ENCODE measurements at places on chromosomes 7 and 10.

DNA sequence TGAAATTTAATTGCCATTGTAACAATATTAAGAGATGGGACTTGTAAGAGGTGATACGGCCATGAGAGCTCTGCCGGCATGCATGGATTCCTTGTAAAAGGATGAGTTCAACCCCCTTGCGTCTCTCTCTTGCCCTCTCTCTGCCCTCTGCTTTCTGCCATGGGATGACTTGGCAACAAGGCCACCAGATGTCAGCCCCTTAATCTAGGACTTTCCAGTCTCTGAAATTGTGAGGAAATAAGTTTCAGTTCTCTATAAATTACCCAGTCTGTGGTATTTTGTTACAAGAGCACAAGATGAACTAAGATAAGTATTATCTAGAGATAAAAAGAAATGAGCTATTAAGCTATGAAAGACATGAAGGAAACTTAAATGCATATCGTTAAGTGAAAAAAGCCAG is 145.7 kb upstream of the AHR start:
- DNase-seq, result no peak

- DNase-seq, result no peak
These were observed 109.9 kb downstream of the ATXN7L1 start for GRCh38 chr7:105766421-105767073.

GRCh38 chr7:37410305-37411229 is 38.1 kb downstream of the ELMO1 start:
- no peak for DNase-seq

DNA sequence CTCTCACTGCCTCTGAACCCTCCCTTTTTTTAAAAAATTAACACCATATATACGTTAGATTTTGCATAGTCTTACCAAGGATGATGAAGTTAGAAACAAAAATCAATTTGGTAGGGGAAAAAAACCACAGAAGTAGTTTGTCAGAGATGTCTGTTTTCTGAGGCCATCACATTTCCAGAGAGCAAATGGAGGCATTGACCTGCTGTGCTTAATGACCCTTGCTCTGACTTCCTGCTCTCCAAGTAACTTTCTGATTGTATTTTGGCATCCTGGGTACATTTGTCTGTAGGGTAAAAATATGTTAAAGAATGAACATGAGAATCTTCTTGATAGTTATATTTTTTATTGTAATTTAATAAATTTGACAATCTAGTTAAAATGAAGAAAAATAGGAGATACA is 140.2 kb downstream of the LCOR start:
- DNase-seq, result no peak

DNA sequence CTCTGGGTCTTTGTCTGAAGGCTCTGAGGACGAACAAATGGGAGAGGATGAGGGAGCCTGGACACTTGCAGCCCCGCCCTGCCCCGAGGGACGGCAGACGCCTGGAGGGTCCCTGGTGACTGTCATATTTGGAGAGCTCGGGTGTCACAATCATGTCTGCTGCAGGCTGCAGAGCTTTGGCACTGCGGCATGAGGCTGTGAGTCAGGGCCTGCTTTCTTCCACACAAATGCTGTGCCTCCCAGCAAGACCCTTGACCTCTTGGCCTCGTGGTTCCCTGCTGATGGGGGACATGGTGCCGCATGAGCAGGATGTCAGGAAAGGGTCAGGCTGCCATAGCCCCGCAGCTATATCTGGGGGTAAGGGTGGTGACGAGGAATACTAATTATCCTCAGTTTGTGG is 64.9 kb upstream of the PPIF start:
- no peak for DNase-seq

DNA sequence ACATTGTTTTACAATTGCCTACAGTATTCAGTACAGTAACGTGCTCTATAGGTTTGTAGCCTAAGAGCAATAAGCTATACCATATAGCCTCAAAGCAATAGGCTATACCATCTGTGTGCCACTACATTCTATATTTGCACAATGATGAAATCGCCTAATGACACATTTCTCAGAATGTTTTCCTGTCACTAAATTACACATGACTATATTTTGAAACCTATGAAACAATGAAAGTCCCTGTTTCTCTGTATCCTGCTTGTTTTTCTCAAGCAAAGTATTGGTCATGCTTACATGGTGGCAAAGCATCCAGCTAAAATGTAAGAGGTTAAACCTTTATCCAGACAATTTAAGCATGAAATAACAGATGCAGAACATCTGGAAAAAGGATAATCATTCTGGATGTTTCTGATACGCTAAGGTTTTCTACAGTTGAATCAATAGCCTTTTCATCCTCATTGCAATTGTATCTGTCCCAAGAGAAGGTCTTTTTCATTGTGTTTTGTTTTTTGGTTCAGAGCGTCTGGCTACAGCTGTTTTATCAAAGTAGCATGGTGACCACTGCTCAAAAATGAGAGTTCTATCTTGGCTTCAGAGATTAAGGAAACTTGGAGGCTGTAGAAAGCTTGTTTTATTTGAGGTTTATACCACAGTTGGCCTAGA is 81.7 kb downstream of the CSTF2T start:
- no peak for DNase-seq

DNA sequence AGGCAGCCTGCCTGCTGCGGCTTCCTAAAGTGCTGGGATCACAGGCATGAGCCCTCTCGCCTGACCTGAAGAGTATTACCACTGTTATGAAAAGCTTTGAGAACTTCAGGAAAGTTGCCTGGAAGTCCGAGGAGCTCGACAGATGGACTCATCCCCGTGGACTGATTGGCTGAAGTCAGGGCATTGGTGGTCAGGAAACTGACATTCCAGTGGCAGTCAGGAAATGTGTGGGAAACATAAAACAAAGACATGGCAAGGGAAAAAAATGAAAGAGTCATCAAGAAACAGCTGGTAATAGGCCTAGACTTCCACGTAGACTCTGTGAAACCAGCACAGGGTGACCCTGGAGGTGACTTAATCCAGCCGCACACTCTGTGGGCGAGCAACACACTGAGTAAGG is 123.3 kb downstream of the CDH23 start:
- DNase-seq, result no peak

- no peak for DNase-seq
These were observed 335.3 kb downstream of the PLXNA4 start for GRCh38 chr7:132240821-132241422.

DNA sequence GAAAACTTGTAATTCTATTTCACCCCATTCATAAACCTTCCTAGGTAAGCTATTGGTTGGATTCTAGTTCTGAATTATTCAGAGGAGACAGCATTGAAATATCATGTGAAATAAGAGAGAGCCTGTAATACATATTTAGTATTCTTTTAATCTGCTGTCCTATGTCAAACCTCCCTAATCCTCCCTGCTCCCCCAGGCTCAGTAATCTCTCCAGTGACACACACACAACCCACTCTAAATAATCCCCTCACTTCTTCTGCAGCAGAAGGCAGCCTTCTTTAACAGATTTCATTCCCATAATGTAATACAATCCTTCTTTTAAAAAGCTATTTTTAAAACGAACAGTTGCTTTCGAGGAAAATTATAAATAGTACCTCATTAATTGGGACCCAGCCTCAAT is 639.7 kb upstream of the AUTS2 start:
- DNase-seq, result no peak

GRCh38 chr7:34208878-34209621 is 303.7 kb downstream of the BMPER start:
- no peak for DNase-seq

DNA sequence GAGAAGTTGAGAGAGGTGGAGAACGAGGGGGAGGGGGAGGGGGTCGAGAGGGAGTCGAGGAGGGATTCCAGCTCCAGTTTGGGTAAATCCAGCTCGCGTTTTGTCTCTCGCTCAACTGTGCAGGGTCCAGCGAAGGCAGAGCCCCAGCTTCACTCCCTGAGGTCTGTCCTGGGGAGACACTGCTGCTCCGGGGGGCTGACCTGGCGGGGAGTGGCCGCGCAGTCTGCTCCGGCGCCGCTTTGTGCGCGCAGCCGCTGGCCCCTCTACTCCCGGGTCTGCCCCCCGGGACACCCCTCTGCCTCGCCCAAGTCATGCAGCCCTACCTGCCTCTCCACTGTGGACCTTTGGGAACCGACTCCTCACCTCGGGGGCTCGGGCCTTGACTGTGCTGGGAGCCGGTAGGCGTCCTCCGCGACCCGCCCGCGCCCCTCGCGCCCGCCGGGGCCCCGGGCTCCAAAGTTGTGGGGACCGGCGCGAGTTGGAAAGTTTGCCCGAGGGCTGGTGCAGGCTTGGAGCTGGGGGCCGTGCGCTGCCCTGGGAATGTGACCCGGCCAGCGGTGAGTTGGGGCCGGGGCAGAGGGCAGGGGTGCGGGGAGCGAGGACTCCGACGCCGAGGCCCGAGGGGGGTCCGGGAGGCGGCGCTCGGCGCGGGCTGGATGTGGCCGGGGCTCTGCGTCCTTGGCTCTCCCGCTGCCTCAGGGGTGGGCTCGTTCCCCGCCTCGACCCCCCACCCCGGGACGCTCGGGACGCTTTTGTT is at the start of gene TET1:
Gene TET1 (plus strand): TSS at position 152 of the 757 bp plus-strand sequence. CDS start 12,002 bp downstream, outside the sequence.
- peak; percentile 48 for DNase-seq

DNA sequence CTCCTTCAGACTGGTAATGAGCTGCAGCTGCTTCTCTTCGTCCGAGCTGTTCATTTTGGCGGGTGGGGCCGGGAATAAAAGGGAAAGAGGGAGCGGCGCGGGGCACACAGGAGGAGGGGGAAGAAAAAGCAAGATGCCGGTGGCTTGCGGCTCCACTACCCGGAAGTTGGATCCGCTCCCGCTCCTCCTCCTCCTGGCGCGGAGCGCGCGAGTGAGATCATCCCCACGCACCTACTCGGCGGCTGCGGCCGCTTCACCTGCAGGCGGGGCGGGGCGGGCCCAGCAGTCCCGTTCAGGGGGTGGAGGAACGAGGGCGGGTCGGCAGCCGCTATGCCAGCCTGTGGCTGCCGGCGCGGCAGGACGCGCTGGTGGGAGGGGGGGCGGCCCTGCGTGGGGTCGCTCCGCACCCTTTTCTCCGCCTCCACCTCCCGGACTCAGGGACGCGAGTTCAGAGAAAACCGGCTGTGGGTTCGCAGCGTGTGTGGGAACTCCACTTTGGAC is at the start of gene SHTN1:
Gene SHTN1 (minus strand): TSS at position 162 of the 501 bp plus-strand sequence. CDS start 108 bp downstream, at position 54.
- DNase-seq, result no peak

DNA sequence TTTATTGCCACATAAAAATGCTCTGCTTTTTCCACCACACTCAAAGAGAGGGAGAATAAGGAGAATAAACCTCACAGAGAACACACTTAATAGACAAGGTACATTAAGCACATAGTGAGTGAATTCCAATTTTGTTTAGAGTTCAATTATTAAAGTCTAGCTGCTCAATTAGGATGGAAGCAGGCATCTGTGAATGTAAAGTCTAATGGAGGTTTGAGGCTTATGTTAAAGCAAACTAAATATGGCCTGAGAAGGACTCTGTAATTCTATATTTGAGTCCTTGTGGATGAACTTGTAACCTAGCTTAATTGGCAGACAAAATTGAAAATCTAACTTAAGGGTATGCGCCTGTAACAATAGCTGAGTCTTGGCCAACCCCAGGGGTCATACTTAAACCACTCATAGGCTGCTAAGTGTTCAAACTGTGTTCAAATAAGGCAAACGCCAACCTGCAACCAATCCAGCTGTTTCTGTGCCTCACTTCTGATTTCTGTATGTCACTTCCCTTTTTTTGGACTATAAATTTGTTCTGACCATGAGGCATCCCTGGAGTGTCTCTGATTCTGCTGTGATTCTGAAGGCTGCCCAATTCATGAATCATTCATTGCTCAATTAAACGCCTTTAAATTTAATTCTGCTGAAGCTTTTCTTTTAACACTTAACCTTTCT is 31.3 kb upstream of the NME8 start:
- DNase-seq, result no peak

- DNase-seq, result no peak
These were observed 114.5 kb downstream of the GRID1 start for GRCh38 chr10:86252079-86252478.

DNA sequence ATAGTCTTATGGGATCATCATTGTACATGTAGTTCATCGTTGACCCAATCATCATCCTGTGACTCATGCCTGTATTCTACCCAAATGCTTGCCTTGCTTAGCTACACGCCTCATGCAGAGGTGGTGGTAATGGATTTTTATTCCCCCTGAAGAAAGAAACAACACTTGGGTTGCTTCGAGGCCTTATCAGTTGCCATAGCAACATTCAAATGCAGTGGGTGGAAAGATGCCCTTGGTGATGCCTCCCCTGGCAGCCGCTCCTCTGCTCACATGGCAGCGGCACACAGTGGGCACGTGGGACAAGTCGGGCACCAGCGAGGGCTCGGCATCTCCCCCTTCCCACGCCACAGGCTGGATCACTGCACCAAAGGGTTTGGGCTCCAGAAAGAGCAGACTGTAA is 54.0 kb upstream of the NMT2 start:
- DNase-seq, result no peak

- DNase-seq, result no peak
These were observed 33.3 kb downstream of the CTBP2 start for GRCh38 chr10:125127110-125127509.

- DNase-seq, result no peak
These were observed 271.4 kb downstream of the POLR1F start for GRCh38 chr7:19437446-19437845.

- DNase-seq, result no peak
These were observed 107.5 kb downstream of the TWIST1 start for GRCh38 chr7:19009936-19010280.

DNA sequence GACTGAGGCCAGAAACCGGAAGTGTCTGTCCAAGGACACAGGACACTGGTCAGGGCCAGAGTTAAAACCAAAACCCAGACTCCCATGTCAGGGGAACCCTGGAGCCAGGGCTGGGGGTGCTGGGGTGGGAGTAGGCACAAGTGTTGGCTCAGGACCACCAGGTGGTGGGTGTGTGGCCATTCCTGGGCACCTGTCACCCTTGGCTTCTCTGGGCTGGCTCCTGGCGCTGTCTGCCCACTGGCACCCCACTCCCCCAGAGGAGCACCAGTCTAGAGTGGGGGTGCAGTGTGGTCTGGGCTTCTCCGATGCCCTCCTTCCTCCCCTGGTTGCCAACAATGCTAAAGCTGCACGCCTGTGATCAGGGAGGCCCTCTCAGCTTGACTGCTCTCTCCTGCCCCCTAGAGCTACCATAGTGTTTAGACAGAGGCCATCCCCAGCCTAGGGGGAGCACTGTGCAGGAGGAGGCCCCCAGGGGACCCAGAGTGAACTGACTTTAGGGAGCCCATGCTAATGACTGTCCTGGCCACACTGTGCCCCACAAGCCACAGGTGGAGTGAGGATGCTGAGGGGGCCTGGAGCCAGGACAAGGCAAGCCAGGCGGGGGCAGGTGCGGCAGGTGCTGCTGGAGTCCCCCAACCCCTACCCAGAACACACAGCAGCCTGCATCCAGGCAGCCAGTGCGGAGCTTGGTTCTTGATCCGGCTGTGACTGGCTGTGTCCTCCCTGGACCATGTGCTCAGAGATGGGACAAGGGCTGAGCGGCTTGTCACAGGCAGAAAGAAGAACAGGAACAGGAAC is 11.0 kb downstream of the RASGEF1A start:
- peak; percentile 7 for DNase-seq

GRCh38 chr10:29886299-29886698 is 173.1 kb downstream of the JCAD start:
- DNase-seq, result no peak

DNA sequence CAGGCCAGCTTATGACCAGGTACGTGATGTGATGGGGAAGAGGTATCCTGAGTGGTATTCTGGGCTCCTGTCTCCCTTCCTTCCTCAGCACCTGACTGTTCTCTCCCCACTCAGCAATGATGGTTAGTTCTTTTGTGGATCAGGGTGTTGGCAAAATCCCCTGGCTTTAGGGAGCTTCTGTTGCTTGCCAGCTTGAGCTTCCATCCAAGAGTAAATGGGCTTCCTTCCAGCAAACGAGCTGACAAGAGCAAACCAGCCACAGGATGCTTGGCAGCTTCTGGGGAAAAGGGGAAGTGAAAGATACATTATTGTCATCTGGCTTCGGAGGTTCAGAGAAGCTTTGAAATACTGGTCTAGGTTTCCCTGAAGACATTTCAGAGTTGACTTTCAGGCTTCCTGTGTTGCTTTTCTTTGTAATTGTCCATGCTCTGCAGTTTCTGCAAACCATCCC is 5.2 kb downstream of the DUSP5 start:
- peak; percentile 66 for DNase-seq
